ENCODE measurements at places on chromosomes 5 and 9.
A peak's percentile ranks its signal among the peaks of the same experiment; 100 is the strongest.

DNA sequence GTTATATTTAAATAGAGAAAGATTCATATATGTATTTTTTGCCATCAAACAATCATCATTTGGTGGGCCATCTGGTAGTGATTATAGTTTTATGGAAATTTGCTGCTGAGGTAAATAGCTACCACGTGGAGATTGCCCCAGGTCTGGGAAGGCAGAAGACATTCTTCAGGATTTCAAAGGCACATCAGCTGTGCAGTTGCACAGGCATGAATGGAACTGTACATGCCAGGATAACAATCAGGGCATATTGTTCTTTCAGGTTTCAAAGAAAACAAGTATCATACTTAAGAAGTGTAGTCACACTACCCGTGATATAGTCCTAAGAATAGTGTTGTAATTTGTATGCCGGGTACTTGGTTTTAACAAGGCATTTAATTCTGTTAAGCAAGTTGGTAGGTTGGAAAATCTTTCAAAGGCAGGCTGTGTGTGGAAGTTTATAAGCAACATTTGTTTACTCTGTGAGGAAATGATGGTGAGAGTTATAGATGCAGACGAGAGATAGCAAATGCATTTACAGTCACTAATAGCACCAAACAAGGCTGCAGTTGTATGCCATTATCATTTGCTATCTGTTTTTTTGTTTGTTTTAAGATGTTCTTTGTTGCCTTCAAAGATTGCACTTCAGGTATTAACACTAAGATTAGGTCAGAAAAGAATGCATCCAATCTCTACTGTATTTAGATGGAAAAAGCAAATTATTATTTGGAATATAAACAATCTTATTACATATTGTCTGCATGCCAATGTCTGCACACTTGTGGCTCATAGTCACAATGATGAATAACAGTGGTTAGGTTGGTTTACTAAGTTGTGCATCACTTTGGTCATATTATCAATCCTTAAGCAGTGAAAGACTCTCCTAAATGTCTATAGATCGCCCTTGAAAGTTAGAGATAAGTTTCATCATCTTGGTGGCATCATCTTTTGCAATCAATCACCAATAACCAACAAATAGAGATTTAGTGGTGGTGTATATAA is 55.3 kb downstream of the RPS23 start:
- DNase-seq: no peak

DNA sequence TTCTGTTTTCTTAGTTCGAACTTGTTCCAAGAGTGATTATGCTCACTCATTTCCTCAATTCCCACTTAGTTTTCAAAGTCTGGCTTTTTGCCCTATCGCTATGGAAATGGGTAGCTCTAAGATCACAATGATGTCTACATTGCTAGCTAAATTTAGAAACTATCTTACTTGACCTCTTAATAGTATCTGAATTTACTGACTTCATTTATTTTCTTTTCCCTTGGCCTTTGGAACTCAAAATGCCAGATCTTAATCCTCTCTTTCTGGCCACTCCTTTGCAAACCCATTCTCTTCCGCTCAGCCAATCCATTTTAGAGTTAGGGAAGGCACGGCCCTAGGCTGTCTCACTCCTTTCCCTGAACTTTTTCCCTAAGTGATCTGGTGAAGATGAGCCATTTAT is 137.0 kb downstream of the FER start:
- DNase-seq: no peak

DNA sequence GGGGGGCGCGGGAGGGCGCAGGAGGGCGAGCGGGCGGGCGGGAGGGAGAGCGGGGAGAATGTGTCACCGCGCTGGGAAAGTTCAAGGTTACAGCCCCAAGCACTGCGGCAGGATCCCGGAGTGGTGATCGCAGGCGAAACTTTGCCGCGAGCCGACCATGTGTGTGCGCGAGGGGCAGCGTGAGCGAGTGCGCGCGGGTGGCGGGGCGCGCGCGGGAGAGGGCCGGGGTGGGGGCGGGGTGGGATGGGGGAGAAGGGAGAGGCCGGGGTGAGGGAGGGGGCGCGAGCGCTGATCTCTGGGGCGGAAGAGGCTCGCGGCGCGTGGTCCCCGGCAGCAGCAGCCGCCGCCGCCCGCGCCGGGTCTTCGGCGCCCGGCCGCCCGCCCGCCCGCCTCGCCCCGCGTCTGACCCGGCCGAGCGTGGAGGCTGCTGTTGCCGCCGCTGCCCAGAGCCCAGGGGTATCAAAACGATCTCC is at the start of gene NFIB:
NFIB (minus strand) TSS at position 191 of the 473 bp plus-strand sequence. CDS start 630 bp downstream, outside the sequence.
- no peak for DNase-seq

DNA sequence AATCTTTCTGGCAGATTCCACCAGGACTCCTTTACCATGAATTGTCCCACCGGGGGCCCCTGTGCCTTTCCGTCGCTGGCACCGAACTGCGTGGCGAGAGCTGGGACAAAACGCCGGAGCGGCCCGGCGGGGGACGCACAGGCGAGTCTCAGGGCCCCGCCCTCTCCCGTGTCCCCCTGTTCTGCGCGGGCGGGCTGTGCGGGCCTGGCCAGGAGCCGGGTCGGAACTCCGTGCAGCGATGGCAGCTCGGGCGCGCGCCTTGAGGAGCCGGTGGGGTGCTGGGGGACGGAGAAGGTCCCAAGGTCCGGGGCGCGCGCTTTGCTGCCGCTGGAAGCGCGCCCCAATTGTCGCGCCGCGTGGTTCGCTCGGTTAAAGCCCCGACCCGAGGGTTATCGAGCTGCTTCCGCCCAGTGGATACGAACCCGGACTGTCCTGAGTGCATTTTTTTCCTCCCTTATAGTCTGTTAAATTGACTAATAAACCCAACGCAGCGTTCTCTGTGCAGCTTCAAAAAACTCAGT is 125.3 kb downstream of the TMEM174 start:
- no peak for DNase-seq

DNA sequence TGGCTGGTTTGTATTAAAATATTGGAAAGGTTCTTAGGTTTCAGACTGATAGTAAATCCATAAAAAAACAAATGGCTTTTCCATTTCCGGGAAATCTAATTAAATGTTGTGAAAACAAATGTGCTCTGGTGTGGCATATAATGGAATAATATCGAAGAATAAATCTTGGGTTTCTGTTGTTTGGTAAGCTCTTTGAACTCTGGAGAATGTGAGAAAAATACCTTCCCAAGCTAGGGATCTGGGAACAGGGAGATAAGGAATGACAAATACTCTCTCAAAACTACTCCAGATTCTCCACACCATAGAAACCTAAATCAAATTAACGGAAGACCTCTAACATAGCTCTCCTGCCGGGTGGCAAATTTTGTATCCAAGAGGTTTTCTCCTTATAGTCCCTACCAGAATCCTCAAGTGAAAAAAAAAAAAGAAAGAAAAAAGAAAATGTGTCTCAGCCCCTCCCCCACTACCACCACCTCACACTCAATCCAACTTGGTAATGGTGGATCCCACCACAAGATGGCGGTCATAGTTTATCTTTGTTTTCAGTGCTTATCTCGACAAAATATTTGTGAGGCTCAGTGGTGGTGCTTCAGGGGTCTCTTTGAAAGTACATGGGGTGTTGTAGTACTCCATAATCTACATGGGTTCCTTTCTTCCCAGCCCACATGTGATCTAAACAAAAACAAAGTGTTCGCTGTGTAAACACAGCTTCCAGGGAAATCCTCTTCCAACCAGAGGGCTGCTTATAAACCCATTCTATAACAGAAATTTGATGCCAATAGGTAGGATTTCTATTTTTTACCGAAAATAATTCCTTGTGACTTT is 54.5 kb upstream of the FST start:
- DNase-seq: peak; percentile 4

Measured in stimulated activated CD4-positive, alpha-beta T cell treated with anti-CD3 and anti-CD28 coated beads, TNF-alpha, amount 100 ng/mL, for 48 hours (primary cell).